ENCODE measurements at places on chromosomes 16 and 17.
A peak's percentile ranks its signal among the peaks of the same experiment; 100 is the strongest.

GRCh38 chr17:31907342-31907962, 5.9 kb upstream of the UTP6 start:
- no peak for DNase-seq

- DNase-seq, result no peak
Observed at GRCh38 chr16:53068423-53068833, 13.6 kb downstream of the CHD9 start.

DNA sequence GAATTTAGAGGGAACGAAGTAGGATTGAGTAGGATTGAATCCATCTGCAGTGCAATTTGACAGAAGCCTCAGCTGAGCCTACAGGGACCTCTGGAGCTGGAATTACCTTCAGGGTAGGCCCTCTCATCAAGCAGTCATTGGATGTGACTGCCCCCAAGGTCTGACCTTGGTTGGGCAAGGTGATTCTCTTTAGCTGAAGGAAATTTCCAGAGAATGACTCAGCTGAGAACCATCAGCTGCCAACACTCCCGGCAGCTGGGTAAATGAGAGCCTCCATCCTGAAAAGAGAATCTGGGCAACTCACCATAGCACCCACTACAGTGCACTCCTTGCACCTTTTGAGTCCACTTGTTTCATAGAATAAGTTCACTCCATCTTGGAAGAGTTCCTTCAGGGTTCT, 113.5 kb upstream of the MED13 start:
- DNase-seq, result no peak

DNA sequence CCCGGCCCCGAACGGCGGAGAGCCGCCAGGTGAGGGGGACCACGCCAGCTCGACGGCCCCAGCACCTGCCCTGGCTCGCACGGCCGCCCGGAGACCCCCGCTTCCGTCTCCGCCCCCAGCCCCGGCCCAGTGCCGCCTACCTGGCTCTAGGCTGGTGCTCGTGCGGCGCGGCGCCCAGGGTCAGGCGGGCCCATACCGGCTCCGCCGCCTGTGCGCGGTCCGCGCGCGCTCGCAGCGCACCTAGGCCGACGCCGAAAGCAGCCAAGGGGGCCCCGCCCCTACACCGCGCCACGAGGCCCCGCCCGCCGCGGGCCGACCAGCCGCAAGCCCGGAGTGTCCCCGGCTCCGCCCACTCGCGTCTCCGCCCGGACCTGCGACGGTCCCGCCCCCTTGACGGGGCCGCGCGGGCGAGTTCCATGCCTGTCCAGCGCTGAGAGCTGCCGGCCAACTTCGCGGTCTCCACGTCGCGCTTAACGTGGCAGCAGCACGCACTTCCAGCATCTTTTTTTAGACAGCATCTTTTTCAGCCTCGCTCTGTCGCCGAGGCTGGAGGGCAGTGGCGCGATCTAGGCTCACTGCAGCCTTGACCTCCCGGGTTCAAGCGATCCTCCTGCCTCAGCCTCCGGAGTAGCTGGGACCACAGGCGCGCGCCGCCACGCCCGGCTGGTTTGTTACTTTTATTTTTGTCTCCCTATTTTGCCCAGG, at the start of gene SLC25A39:
Gene SLC25A39 (minus strand): TSS at position 253 of the 705 bp plus-strand sequence. CDS start 1,261 bp downstream, outside the sequence.
- peak; percentile 97 for DNase-seq

DNA sequence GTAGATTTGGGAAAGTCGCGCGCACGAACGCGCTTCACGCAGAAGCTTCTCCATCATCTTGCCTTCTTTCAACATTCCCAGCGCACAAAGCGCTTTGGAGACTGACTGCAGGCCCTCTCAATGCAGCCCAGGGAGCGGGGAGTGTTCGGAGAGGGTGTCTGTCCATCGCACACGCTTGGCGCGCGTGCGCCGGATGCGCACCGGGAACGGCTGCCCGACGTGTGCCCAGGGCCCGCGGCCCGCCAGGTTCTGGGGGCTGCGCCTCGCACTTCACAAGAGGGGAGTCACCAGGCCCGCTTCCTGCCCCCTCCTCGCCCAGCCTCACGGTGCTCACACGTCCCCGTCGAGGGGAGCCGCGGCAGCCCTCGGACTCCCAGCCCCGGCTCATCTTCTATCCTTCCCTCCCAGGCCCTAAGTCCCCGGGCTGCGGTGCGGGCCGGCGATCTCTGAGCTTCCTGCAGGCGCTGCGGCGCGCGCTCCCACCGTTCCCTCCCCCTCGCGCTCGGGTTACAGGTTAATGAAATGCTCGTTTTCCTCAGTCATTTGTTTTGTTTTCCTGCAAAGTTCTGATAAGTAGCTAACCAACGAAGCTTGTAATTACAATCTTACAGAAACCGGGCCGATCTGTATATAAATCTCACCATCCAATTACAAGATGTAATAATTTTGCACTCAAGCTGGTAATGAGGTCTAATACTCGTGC, 2.8 kb upstream of the IRX3 start:
- DNase-seq, result no peak

DNA sequence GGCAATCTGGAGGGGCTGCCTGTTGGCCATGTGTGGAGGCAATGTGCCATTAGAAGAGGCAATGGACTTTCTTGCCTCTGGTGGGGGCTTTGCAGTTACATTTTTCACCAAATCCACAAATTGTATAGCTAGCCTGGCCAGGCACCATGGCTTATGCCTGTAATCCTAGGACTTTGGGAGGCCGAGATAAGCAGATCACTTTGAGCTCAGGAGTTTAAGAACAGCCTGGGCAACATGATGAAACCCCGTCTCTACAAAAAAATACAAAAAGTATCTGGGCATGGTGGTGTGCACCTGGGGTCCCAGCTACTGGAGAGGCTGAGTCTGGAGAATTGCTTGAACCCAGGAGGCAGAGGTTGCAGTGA, 2.7 kb upstream of the RNF112 start:
- DNase-seq, result no peak

DNA sequence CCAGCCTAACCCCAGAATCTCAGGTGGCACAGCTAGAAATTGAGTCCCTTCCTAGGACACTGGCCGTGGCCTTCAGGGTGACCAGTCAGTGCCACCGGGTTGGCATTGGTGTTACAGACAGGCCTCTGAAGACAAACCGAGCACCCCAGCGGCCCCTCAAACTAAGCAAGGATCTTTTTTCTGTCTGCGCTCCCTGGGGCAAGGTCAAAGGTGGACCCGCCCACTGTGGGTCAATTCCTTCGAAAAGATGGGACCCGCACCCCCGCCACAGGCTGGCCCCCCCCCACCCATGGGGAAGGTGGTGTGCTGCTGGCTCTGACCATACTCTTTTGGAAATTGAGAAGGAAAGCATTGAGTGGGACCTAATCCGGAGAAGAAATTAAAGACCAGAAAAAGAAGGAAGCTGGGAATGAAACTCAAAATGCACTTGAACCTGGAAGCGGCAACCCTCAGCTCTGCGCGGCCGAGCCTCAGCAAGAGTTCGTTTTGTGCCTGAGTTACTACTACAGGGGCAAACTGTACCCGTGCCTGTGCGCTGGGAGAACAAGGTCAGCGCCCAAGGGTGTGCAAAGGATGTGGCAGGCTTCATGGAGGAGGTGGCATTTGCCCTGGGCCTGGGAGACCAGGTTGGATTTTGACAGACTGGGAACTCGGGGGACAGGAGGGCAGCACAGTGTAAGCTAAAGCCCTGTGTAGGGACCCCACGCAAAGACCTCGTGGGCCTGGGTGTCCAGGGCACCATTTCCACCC, 20.4 kb downstream of the TMC6 start:
- DNase-seq, result no peak

GRCh38 chr16:57253466-57253865, 8.4 kb downstream of the ARL2BP start:
- no peak for DNase-seq

- DNase-seq, result no peak
Observed at GRCh38 chr17:21279198-21279535, 5.3 kb upstream of the MAP2K3 start.

DNA sequence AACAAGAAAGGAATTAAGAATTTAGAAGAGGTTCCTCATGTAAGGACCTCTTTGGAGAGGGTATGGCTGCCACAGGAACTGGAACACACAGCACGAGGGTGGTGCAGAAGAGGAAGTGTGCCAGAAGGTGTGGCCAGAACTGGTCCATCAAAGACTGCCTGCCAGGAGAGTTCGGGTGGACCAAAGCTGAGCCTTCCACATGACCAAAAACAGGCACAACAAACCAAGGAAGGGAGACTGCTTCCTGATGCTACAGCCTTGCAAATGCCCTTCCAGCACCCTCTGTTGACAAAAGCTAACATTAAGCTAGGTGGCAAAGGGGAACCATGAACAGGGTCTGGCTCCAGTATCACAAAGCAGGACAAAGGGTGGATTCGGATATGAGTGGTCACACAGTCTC, 125.8 kb upstream of the TMEM97 start:
- DNase-seq, result no peak

GRCh38 chr17:3956983-3957382, 7.3 kb downstream of the ATP2A3 start:
- DNase-seq, result no peak

DNA sequence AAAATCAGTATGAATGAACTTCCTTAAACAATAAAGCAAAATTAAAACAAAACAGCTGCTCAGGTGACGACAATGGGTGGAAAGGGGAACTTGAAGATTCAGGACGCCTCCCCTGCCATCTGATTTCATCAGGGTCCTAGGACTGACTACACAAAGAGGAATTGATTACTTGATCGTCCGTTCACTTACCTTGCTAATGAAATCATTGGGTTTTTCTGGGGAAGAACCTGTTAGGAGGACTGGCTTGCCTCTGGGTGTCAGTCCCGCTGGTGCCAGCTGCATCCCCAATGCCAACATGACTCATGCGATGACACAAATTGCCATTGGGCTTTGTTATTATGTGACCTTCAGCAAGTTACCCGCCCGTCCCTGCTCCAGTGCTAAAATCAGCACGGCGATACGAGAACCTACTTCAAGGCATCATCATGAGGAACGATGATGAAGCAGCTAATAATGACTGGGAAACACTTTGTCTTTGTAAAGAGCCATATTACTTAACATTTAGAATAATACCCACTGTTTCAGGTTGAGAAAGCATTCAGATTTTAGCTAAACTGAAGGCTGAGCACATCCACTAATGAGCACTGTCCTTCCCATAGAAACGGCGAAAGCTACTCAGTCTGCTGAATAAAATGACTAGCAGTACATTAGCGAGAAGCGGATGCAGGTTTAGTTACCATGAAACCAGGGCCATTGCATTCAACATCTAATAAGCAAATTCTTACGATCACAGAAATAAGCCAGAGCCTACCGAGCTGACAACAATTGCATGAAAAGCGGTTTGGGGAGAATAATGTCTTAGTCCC, 139.4 kb downstream of the ZFHX3 start:
- no peak for DNase-seq

- no peak for DNase-seq
Observed at GRCh38 chr16:57169327-57169726, 16.5 kb downstream of the PSME3IP1 start.

DNA sequence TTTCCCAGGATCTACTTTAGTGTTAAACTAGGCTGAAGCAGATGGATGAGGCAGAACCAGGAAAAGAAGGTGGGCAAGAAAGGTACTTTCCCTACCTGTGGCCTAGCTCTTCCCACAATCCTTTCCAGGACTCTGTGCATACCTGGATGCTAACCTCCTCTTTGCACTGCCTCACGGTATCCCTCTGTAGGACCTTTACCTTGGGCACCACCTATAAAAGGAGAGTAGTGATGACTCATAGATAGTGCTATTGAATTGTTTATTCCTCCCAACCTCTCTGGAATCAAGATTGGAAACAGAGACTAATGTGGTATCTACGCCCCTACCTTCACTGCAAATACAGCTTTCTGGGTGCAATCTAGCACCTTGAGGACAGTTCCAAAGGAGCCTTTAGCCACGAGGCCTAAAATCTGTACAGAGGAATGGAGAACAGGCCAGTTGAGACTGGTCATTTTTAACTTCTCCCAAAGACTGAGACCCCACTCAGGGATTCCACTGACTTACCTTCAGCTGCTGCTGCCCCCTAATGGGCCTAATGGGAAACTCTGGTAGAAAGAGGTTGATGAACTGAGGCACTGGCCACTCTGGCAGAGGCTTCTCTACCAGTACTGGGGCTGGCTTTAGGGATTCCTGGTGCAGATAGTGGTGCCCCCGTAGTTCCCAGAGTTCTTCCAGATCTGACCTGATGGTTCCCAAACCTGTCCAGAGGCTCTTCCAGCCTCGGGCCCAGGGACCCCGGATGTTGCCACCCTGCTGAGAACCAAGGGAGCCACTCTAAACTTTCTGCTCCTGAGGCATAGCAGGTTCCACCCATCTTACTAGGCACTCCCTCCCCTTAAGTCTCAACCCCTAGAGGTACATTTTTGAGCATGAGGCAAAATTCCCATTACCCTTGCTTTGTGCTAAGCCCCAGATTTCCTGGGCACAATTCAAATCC, 781 bp downstream of the RSKR start:
- DNase-seq, result peak; percentile 47

DNA sequence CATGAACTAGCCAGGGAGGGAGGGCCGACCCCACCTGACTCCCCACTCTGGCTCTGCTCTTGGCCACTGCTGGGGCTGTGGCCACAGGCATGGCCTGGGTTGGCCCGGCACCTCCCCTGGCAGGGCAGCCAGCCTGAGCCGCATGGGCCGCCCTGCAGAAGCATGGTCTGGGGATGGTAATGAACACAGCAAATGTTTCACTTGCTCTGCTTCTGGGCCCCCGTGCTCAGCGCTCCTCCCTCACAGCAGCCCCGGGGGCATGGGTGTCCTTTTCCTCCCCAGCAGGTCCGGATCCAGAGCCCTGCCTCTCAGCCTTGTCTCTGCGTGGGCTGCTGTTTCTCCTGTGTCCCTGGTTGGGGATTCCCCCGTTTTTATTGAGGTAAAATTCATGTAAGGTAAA, 30.9 kb upstream of the KCNJ12 start:
- DNase-seq, result no peak

DNA sequence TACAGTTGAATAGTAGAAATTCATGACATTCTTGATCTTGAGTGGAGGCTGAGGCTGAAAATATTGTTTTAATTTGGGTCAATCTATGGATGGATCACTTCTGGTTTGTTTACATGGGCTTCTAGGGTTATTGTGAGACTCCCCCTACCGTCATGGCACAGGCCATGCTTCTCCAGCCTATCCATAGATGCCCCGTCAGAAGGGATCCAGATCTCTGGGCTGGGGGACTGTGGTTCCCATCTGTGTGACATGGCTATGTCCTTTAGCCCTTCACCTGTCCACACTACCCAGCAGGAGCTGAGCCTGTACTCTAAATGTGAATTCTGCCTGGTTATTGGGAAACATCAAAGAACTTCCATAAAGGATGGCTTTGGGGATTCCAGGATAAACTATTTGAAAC, 160.4 kb downstream of the ABCC12 start:
- no peak for DNase-seq

GRCh38 chr16:20318437-20318836, 8.9 kb downstream of the GP2 start:
- DNase-seq, result no peak

DNA sequence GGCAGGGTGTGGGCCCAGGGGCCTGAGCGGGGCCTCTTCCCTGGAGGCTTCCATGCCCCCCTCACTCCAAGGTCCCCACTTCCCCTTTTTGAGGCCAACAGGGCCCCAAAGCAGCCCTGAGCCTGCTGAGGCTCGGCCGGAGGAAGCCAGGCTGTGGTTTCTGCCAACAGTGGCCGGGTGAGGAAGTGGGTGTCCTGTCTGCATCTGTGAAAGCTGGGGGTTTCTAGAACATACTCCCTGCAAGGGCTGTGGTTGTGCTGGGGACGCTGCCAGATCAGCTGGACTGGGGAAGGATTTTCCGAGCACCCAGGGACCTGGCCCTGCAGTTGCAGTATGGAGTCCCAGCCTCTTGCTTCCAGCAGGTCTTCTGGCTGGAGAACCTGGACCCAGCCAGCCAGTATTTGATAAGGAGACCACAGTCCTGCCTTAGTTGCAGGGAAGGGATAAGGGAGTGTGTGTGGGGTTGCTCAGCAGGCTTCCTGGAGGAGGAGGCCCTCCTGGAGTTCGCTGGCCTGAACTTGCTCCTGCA, 15.7 kb downstream of the ADCY7 start:
- DNase-seq, result peak; percentile 44

GRCh38 chr16:77500286-77500598, 65.4 kb upstream of the ADAMTS18 start:
- no peak for DNase-seq
